Sciatic nerve (tissue), 2 donors: ENCODE measurements at places on chromosomes 6 and 20.

DNA sequence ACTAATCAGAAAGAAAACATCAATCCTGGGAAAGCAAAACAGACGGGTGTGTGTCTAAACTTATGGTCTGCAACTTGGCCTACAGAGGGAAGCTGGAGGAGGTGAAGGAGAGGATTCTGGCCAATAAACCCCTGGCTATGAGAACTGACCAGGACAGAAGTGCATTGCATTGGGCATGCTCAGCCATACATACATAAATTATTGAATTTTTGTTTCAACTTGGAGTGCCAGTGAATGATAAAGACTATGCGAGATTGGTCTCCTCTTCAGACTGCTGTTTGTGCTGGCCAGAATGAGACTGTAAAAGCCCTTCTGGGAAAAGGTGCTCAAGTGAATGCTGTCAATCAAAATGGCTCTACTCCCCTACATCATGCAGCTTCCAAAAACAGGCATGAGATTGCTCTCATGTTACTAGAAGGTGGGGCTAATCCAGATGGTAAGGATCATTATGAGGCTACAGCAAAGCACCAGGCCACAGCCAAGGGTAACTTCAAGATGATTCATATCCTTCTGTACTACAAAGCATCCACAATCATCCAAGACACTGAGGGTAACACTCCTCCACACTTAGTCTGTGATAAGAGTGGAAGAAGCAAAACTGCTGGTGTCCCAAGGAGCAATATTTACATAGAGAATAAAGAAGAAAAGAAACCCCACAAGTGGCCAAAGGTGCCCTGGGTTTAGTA, 17.4 kb downstream of the ADNP start:
- DNase-seq = no peak

GRCh38 chr20:34875642-34876405, 588 bp upstream of the ACSS2 start:
- DNase-seq = no peak

DNA sequence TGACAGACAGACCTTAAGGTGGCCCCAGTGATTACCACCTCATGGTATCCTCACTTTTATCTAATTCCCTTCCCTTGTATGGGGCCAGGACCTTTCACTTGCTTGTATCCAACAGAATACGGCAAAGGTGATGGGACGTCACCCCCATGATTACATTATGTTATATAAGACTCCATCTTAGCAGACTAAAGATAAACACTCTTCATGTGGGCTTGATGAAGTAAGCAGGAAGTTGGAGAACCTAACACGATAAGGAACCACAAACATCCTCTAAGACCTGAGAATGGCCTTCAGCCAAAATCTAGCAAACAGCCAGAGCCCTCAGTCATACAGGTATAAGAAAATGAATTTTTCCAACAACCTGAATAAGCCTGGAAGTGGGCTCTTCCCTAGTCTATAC, 8.0 kb downstream of the SLC17A3 start:
- no peak for DNase-seq

- no peak for DNase-seq
Observed at GRCh38 chr20:35436177-35436573, 1.9 kb downstream of the GDF5 start.

- DNase-seq = no peak
Observed at GRCh38 chr20:23702021-23702420, 13.2 kb upstream of the CST4 start.

GRCh38 chr6:83908813-83909212, 49.3 kb downstream of the CYB5R4 start:
- no peak for DNase-seq

DNA sequence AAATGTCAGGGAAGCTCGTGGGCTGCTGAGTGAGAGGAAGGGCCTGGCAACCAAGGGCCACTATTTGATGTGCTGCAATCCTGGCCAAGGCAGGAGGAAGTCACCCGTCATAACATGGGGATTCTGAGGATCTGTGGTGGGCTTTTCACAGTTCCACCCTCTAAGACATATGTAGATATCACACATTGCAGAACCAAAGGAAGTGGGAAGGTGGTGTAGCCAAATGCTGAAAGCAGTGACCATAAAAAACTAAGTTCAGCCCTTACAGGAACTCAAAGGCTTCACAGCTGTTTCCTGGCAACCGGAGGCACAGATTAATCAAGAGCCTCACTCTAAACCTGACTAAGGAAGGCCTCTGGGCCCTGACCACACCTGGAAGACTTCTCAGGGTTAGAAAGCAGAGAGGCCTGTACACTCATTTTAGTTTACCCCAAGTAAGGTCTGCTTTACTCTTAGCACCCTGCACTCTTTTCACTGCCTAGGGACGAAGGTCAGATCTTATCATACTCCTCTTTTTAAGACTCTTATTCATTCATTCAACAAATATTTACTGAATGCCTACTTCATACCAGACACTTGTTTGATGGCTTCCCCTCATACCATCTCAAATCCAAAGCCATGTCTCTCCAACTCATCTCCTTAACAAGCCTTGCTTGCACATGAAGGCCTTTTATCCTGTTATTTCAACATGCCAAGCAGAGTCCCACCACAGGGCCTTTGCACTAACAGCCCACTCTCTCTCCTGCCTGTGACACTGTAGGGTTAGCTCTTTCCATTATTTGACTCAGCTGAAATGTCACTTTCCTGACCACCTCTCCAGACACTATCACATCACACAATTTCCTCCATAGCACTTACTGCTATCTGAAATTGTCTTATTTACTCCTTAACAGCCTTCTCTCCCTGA, 2.6 kb downstream of the UBE2V1 start:
- no peak for DNase-seq

DNA sequence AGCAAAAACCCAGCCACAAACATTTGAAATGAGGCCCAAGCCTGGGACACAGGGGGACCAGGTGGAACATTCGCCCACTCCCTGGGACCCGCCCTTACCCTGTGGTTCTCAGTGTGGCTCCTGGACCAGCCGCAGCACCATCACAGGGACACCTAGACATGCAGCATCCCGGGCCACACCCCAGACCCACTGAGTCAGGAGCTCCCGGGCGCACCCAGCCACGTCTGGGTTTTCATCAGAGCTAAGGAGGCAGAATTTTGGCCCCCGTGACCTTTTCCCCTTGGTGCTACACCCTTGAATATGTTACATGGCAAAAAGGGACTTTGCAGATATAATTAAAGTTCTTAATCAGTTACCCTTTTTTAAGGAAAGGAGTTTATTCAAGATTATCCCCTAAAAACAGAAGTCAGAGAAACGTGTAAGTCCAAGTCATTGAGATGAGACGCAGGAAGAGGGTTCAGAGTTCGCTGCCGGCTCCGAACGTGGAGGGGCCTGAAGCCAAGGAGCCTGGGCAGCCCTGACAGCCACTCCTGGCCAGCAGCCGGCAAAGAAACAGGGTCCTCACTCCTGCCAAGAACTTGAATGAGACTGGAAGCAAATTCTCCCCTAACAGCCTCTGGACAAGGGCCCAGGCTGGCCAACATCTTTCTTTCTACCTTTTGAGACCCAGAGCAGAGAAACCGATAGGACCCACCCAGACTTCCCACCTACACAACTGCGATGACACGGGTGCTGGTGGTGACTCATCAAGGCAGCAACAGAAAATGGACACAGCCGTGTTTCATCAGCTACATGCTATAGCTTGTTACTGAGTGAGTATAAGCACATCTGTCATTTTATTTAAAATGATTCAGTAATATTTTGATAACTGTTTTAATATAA, 25.3 kb downstream of the BFSP1 start:
- no peak for DNase-seq

- no peak for DNase-seq
Observed at GRCh38 chr6:136089876-136090275, 160.2 kb downstream of the MTFR2 start.

- no peak for DNase-seq
Observed at GRCh38 chr6:125945378-125946141, 11.0 kb upstream of the HINT3 start.
